Activated B cell treated with CpG ODN at 0.5 μM for 24 hours (primary cell): ENCODE measurements at places on chromosomes 6 and 20. TPM values are rescaled to one million over a fixed set of nuclear protein-coding genes. Genes with fewer than 3 reads are reported as not detected.
A peak's percentile ranks its signal among the peaks of the same experiment; 100 is the strongest.

IRAK1BP1 gene
- 2.4 and 3.0 TPM in 2 replicates for total RNA-seq

OPRM1 gene
- total RNA-seq = not detected in 2 replicates

TBC1D22B gene
- total RNA-seq = 10.7 and 11.1 TPM in 2 replicates

PRL gene
- total RNA-seq = not detected in 2 replicates

OLIG3 gene
- not detected in 2 replicates for total RNA-seq

PTCHD4 gene
- total RNA-seq = not detected in 2 replicates

DNA sequence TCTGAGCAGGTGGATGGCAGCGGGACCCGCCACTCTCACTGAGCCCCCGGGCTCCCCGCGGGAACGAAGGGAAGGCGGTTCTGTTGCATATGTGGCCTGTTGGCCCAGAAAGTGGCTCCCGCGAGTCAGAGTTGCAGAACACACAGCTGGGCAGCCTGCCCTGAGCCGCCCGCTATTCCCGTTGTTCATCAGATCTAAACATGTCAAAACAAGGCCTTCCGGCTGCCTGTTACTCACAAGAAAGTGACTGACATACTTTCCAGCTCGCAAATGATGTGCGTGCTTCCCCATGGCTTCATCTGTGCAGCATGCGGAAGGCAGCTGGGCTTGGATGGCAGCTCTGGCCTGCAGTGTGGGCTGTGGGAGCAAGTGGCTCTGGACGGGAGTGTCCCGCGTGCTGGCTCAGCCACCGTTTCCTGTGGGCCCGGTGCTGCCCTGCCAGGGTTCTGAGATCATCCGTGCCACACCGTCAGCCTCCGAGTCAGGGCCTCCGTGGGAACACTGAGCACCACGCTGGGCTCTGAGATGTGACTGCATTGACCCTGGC is 227.3 kb downstream of the ERMARD start:
- no peak overlapping the region for H3K27ac ChIP-seq
- no peak overlapping the region for H3K4me3 ChIP-seq
- H3K27me3 ChIP-seq = peaks cover 4% of the 10 kb centered on the region
- H3K4me1 ChIP-seq = no peaks in the 10 kb centered on the region
- H3K36me3 ChIP-seq = no peaks in the 10 kb centered on the region

- no peaks in the 10 kb centered on the region for H3K36me3 ChIP-seq
- DNase-seq = no peak
- no peak overlapping the region for H3K27ac ChIP-seq
- peaks cover 26% of the 10 kb centered on the region for H3K27me3 ChIP-seq
Measured at GRCh38 chr6:43256670-43257366, 13.5 kb downstream of the TTBK1 start.

DNA sequence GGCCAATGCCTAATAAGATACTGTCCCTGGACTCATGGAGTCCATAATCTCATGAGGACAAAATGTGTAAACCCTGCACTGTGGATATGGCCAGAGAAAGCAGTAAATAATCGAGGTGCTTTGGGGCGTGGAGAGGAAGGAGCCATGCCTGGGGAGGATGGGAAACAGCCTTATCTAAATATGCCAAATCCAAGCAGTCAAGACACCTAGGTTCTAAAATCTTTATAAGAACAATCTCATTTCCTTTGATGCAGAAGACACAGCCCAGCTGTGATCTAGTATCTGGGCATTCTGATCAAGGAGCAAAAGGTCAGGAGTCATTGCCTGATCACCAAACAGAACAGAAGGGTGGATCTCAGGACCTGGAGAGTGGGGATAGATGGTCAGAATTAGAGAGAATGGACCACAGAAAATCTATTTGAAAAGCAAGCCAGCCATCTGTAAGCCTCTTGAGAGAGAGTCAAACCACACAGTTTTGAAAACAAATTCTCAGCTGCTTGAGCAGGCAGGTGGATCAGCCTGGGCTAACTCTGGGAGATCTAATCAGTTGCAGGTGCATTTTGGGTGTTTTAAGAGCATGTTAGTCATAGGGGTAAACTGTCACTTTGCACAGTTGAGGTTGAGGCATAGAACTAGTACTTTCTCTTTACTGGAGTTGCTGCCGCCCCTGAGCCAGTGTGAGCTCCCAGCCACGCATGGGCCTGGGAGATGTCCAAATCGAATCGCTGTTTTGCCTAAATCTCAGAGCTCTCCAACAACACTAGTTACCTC is 130.8 kb upstream of the TNFAIP3 start:
- peak overlapping the region; percentile 47 for H3K27ac ChIP-seq
- no peak for DNase-seq
- no peaks in the 10 kb centered on the region for H3K27me3 ChIP-seq

GRCh38 chr6:105645958-105646357 is 243.1 kb upstream of the PREP start:
- no peak overlapping the region for H3K27ac ChIP-seq
- H3K4me1 ChIP-seq = peaks cover 9% of the 10 kb centered on the region
- DNase-seq = no peak
- no peaks in the 10 kb centered on the region for H3K27me3 ChIP-seq
- no peaks in the 10 kb centered on the region for H3K36me3 ChIP-seq
- H3K4me3 ChIP-seq = no peak overlapping the region

- H3K27me3 ChIP-seq = peaks cover 8% of the 10 kb centered on the region
- no peak overlapping the region for H3K27ac ChIP-seq
- no peak overlapping the region for H3K4me3 ChIP-seq
- H3K36me3 ChIP-seq = no peaks in the 10 kb centered on the region
- no peaks in the 10 kb centered on the region for H3K4me1 ChIP-seq
- DNase-seq = no peak
Measured at GRCh38 chr6:70234561-70235236, 68.2 kb downstream of the COL9A1 start.

DNA sequence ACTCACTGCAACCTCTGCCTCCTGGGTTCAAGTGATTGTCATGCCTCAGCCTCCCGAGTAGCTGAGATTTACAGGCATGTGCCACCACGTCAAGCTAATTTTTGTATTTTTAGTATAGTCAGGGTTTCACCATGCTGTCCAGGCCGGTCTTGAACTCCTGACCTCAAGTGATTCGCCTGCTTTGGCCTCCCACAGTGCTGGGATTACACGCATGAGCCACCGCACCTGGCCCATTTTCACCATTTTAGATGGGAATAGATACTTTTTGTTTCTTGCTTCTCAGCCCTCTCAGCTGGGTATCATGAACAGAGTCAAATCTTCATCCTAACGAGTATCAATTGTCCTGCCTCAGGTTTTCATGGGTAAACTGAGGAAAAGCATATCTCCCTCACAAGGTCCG is 235.0 kb downstream of the CDC5L start:
- no peak overlapping the region for H3K4me3 ChIP-seq
- H3K27me3 ChIP-seq = no peaks in the 10 kb centered on the region
- H3K27ac ChIP-seq = no peak overlapping the region
- DNase-seq = no peak

DNA sequence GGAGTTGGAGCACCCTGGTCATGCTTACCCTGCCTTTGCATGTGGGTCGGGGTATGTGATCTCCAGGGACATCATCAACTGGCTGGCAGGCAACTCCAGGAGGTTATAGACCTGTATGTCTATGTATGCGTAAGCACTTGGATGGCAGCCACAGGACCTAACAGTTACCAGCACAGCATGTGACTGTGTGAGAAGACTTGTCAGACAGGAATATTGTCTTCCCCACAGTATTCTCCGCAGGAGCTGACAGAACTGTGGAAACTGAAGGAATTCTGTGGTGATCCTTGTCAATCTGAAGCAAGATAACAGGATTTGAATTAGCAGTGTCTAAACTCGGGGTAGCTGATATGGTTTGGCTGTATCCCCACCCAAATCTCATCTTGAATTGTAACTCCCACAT is 59.2 kb downstream of the TMEM244 start:
- no peaks in the 10 kb centered on the region for H3K4me1 ChIP-seq
- peaks cover 5% of the 10 kb centered on the region for H3K27me3 ChIP-seq
- no peak overlapping the region for H3K4me3 ChIP-seq
- DNase-seq = no peak

GRCh38 chr6:89611666-89612065 is 26.9 kb downstream of the LYRM2 start:
- H3K4me1 ChIP-seq = no peaks in the 10 kb centered on the region
- H3K27me3 ChIP-seq = no peaks in the 10 kb centered on the region
- no peak overlapping the region for H3K4me3 ChIP-seq
- H3K36me3 ChIP-seq = no peaks in the 10 kb centered on the region

DNA sequence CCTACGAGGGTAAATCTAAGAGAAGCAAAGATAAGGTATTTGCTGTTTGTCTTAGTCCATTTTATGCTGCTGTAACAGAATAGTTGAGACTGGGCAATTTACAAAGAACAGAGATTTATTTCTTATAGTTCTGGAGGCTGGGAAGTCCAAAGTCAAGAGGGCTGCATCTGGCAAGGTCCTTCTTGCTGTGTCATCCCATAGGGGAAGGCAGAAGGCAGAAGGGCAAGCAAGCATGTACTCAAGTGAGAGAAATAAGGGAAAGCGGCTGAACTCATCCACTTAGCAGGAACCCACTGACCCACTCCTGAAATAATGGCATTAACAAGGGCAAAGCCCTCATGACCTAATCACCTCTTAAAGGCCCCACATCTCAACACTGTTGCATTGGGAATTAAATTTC is 102.7 kb downstream of the AGPAT4 start:
- no peak overlapping the region for H3K4me3 ChIP-seq
- no peak overlapping the region for H3K27ac ChIP-seq

DNA sequence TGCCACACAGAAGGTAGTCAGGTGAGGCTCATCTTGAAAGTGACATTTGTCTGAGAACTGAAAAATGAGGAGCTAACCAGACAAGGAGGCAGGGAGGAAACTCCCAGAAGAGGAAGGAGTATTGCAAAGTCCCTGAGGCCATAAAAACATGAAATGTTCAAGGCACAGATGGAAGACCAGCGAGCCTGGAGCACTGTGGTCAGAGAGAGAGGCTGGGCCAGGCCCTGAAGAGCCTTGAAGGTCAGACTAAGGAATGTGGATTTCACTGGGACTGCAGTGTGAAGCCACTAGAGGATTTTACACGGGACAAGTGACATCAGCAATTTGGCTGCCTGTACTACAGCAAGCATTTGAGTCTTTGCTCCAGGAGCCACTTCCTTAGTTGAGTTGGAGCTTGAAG is 21.1 kb upstream of the TMEM181 start:
- no peak overlapping the region for H3K27ac ChIP-seq
- no peak for DNase-seq
- H3K4me3 ChIP-seq = no peak overlapping the region

- no peak overlapping the region for H3K4me3 ChIP-seq
- H3K27ac ChIP-seq = no peak overlapping the region
- DNase-seq = no peak
Measured at GRCh38 chr6:139917951-139918630, 543.6 kb upstream of the CITED2 start.

GRCh38 chr6:40909811-40910210 is 129.2 kb downstream of the UNC5CL start:
- no peak overlapping the region for H3K27ac ChIP-seq

DNA sequence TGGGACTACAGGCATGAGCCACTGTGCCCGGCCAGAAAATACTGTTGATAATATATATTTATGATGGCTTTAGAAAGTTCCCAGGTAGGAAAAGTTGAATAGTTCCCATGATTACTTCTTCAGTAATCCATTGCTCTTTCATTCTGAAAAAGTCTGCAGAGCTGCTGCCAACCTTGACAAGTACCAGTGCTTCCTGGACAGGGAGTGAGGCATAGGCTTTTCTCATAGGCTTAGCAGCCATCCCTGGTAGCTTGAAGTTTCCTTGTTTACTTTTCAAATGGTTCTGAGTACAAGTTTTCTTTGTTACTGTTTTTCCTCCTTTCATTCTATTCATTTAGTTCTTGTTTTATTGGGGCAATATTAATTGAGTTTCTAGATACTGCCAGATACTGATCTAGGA is 7.8 kb downstream of the RWDD1 start:
- DNase-seq = no peak
- H3K4me3 ChIP-seq = no peak overlapping the region
- H3K4me1 ChIP-seq = peaks cover 5% of the 10 kb centered on the region
- no peak overlapping the region for H3K27ac ChIP-seq
- no peaks in the 10 kb centered on the region for H3K27me3 ChIP-seq
